ENCODE measurements at places on chromosomes 2 and 18.

- H3K36me3 ChIP-seq: no peaks in the 10 kb centered on the region
- DNase-seq: no peak
- no peak overlapping the region for H3K27ac ChIP-seq
- H3K4me1 ChIP-seq: no peaks in the 10 kb centered on the region
- peaks cover 10% of the 10 kb centered on the region for H3K27me3 ChIP-seq
Observed at GRCh38 chr2:209986415-209986814, 16.0 kb upstream of the RPE start.

GRCh38 chr2:134435936-134436335 lies 182.1 kb downstream of the MGAT5 start:
- H3K27ac ChIP-seq: peak overlapping the region; percentile 67
- H3K4me3 ChIP-seq: no peak overlapping the region

DNA sequence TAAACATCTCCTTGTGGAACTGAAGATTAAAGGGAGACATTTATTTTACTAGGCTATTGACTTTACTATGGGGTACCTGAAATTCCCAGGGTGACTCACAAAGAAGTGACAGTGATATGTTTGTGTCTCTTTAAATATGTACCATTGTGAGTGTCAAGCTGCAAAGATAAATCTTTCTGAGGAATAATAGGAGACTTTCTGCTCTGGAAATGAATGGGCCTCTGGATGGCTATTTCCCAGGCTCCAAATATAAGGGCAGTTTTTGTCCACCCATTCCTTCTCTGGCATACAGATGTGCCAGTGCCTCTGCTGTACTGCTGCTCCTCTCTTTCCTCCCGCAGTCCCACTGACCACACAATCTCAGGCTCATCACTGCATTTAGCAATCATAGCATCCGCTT lies 586.4 kb upstream of the CNTNAP5 start:
- DNase-seq: no peak
- no peaks in the 10 kb centered on the region for H3K36me3 ChIP-seq
- H3K4me3 ChIP-seq: no peak overlapping the region
- H3K27ac ChIP-seq: no peak overlapping the region
- no peaks in the 10 kb centered on the region for H3K4me1 ChIP-seq

DNA sequence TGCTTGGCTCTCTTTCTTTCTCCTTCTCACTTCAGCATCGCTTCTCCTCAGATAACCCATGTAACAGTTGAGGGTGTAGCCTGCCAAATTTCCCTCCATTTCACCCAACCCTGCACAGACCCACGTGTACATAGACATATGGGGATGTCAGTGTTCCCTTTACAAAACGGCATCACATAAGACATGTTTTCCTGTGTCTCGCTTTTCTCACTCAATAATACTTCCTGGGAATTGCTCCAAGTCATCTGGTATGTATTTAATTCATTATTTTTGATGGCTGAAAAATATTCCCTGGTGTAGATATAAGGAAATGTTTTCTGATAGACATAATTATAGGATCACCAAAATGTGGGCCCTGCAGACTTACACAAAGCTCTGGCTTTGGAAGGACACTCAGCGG lies 176.8 kb downstream of the LOXHD1 start:
- H3K27me3 ChIP-seq: peaks cover 22% of the 10 kb centered on the region
- H3K4me1 ChIP-seq: no peaks in the 10 kb centered on the region
- no peak overlapping the region for H3K4me3 ChIP-seq
- no peak overlapping the region for H3K27ac ChIP-seq
- no peaks in the 10 kb centered on the region for H3K36me3 ChIP-seq
- no peak for DNase-seq

DNA sequence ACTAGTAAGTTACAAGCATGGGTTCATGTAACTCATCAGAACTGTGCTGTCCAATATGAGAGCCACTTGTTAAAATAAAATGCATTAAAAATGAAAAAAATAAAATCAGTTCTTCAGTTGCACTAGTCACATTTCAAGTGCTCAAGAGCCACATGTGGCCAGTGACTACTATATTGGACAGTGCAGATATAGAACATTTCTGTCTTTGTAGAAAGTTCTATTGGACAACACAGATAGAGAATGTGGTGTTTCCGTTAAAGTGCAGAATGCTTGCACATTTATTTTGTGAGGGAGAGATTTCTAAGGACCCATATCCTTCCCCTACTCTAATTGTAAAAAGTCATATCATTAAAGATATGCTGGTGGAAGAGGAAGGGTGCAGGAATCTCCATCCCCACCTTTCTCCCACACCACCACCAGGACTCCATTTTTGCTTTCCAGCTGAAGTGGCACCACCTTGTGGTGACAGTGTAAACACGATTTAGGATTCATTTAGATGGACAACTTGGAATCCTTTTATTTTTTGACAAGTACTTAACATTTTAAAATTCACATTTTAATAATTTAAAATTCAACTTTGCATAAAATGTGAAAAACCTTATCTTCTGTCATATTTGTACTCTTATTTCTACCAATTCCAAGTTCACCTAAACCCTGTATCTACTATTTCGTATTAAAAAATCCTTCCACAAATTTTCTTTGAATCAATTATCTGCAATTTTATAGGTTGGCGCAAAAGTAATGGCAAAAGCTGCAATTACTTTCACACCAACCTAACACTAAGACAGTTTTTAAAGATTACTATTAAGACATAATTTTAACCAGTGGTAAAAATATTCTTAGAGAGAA lies 9.4 kb upstream of the CD302 start:
- no peak for DNase-seq
- peaks cover 8% of the 10 kb centered on the region for H3K4me1 ChIP-seq
- H3K27me3 ChIP-seq: no peaks in the 10 kb centered on the region
- no peak overlapping the region for H3K27ac ChIP-seq

- H3K36me3 ChIP-seq: no peaks in the 10 kb centered on the region
- H3K4me1 ChIP-seq: no peaks in the 10 kb centered on the region
Observed at GRCh38 chr2:165681841-165682240, 112.2 kb downstream of the GALNT3 start.

- no peak for DNase-seq
- H3K4me1 ChIP-seq: no peaks in the 10 kb centered on the region
- H3K27me3 ChIP-seq: peaks cover 13% of the 10 kb centered on the region
- no peak overlapping the region for H3K4me3 ChIP-seq
Observed at GRCh38 chr2:227848146-227848545, 23.3 kb upstream of the DAW1 start.

- H3K27me3 ChIP-seq: peaks cover 16% of the 10 kb centered on the region
- no peaks in the 10 kb centered on the region for H3K4me1 ChIP-seq
- H3K27ac ChIP-seq: no peak overlapping the region
Observed at GRCh38 chr2:239712755-239713154, 311.9 kb upstream of the HDAC4 start.

- no peak overlapping the region for H3K27ac ChIP-seq
- H3K4me1 ChIP-seq: no peaks in the 10 kb centered on the region
- no peak for DNase-seq
- peaks cover 4% of the 10 kb centered on the region for H3K36me3 ChIP-seq
Observed at GRCh38 chr18:45783097-45784075, 42.1 kb upstream of the SIGLEC15 start.

Measured in naive B cell (primary cell).